ENCODE measurements at places on chromosomes 5 and 9.

DNA sequence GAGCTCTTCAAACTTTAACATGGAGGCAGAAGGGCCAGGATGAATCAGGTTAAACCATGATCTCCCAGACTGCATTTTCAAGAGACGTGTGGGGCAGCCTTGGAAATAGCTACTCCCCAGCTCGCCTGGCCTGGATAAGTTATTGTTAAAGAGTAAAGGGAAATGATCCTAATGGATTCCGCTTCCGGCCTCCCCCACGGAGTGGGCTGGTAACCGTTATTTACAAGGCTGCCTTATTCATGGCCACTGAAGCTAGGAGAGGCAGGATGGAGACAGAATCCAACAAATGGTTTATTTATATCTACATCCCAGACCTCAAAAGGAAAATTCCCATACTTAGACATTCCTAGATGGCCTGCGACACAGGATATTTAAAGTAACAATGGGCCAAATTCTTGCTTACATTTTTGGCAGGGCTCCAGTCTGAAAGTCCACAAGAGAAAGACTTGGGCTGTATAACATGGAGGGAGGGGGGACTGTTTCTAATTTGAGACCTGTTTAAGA lies 27.9 kb downstream of the SPRY4 start:
- DNase-seq: peak; percentile 57

GRCh38 chr5:54323495-54323894 lies 13.1 kb upstream of the ARL15 start:
- no peak for DNase-seq

GRCh38 chr9:106859957-106860720 lies 2.8 kb upstream of the ZNF462 start:
- DNase-seq: no peak

- DNase-seq: no peak
Measured at GRCh38 chr9:109387856-109388255, 67.0 kb upstream of the EPB41L4B start.

GRCh38 chr5:161042443-161042842 lies 190.4 kb upstream of the ATP10B start:
- DNase-seq: no peak

DNA sequence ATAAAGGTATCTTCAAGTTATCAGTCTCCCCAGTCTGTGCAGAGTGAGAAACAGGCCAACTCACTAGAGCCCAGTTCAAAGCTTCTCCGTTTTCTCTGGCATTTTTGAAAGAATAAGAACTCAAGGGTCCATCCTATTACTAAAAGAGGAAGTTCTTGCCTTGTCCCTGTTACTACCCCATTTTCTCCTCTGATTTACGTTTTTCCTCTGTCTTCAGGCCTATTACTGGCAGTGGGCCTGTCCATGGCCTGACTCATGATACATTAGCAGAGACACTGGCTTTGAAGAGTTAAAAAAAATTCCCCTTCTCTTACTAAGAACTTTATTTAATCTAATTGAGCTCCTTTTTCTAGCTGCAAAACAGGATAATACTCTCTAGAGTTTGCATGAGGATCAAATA lies 624.0 kb upstream of the KLF4 start:
- no peak for DNase-seq

- no peak for DNase-seq
Measured at GRCh38 chr5:109620651-109621050, 69.1 kb upstream of the MAN2A1 start.

- no peak for DNase-seq
Measured at GRCh38 chr5:91383956-91384300, 811 bp upstream of the ARRDC3 start.

DNA sequence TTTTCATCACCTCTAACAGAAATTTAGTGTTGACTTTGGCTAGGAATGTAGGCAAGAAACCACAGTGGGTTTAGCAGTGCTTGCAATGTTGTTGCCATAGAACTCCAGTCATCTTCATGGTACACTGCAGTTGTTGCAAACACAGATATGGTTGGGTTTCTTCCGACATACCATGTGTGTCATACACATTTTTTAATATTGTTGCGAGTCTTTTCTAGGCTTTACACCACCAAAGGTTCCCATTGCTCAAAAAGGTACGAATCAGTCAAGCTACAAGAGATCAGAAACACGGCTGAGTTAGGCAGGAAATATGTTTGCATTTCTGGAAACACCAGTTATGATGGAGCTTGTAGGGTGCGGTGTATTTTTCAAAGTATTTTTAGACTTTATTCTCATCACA lies 172.4 kb downstream of the SYK start:
- DNase-seq: no peak

- DNase-seq: no peak
Measured at GRCh38 chr5:72171667-72172066, 64.4 kb downstream of the MAP1B start.

GRCh38 chr5:98414938-98415337 lies 358.5 kb upstream of the RGMB start:
- no peak for DNase-seq

- no peak for DNase-seq
Measured at GRCh38 chr9:99561961-99562565, 259.6 kb upstream of the NR4A3 start.

DNA sequence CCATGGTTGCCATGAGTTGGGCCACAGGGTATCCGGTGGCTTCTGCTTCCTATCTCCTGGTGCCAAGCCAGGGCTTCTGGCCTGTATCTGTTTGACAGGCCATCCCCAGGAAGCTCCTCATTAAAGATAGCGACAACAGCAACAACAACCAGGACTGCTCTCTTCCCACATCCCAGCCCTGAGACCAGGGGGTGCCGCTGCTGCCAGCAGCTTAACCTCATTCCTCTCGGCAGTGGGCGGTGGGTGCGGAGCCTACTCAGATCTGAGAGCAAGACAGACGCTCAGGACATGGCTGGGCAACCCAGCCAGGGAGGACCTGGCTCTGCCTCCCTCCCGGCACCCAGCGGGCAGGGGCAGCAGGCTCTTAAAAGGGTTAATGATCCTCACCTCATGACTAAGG lies 98.3 kb downstream of the PSD2 start:
- DNase-seq: no peak

- no peak for DNase-seq
Measured at GRCh38 chr9:2420543-2420942, 201.0 kb upstream of the VLDLR start.

DNA sequence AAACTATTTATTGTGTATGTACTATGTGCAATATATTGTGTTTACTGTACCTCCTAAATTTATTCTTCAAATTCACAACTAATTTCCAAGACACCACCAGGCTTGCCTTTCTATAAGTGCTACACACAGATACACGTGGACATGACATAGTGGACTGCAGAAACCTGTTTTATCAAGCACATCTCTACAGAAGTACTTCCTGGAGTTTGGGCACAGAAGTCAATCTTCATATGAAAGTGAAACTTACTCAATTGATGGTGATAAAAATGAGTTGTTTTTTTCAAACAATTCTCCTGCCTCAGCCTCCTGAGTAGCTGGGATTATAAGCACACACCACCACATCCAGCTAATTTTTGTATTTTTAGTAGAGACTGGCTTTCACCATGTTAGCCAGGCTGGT lies 57.6 kb downstream of the NLN start:
- DNase-seq: no peak

GRCh38 chr5:102863058-102863457 lies 108.0 kb downstream of the PAM start:
- DNase-seq: no peak

DNA sequence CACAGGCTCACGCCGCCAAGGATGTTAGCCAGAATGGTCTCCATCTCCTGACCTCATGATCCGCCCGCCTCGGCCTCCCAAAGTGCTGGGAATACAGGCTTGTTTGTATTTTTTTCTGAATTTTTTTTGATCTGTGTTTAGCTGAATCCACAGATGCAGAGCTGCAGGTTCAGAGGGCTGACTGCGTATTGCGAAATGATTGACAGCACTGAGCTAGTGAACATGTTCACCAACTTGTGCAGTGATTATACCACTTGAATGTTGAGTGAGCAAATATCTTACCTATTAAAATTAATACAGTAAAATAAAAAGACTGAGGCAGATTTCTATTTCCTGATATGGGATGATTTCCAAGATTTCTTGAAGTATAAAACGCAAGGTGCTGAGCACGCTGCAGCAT lies 123.1 kb upstream of the PHYKPL start:
- no peak for DNase-seq

- peak; percentile 83 for DNase-seq
Measured at GRCh38 chr9:73180403-73180802, 28.7 kb downstream of the ANXA1 start.

GRCh38 chr5:158354958-158355357 lies 496.0 kb upstream of the CLINT1 start:
- DNase-seq: no peak

GRCh38 chr9:118503236-118503635 lies 799.0 kb downstream of the TLR4 start:
- no peak for DNase-seq

- no peak for DNase-seq
Measured at GRCh38 chr5:161400583-161400982, 145.9 kb downstream of the GABRB2 start.

GRCh38 chr5:8766448-8766847 lies 779.4 kb downstream of the SEMA5A start:
- no peak for DNase-seq

GRCh38 chr5:1436681-1437080 lies 8.6 kb downstream of the SLC6A3 start:
- DNase-seq: no peak

DNA sequence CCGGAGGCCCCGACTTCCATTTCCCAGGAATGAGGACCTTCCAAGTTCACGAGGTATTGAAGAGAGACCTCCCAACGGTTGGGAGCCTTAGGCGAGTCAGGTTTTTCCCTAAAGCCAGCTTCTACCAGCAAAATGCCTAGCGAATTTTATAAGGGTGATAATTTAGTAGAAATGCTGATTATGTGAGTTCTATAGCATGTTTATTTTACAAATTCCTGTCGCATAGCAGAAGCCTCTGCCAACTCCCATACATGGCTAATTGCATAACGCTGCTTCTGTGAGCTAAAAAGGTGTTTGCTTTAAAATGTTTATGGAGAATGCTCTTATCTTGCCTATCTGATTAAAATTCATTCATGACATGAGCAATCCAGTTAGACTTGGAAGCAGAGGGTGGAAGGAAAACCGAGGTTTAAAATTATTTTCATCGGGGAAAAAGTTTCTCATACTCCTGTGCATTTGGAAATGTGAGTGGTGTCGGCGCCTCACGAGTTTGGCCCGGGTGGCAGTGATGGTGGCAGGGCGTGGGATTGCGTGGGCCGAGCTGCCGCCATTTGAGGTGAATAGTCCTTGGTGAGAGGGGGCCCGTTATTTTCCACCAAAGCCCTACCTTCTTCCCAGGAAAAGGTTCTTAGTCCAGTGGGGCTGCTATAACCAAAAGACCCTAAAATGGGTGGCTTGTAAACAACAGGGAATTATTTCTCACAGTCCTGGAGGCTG lies 104.4 kb upstream of the FCN2 start:
- DNase-seq: no peak
